Stimulated activated CD4-positive, alpha-beta T cell treated with anti-CD3 and anti-CD28 coated beads, Interleukin-4, amount 100 ng/mL, for 4 hours (primary cell): ENCODE measurements at places on chromosomes 16 and 17.

GRCh38 chr16:48029768-48030167 lies 126.0 kb downstream of the ABCC12 start:
- no peak for DNase-seq

DNA sequence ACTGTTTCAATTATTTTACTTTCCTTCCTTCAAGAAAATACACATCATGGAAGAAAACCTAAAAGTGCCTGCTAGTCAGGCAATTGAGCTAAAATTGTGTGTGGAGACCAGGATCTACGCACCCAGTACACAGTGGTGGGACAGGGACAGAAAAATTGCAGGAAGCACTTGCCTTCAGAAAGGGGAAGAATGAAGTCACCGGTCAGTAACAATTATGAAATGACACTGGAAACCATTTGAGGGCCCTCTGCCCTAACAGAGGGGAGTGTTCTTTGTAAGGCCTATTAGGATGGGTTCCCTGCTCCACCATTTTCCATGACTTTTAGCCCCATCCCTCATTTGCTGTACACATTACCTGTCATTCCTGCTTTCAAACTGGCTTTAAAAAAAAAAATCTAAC lies 4.5 kb upstream of the PHAF1 start:
- DNase-seq, result no peak

- DNase-seq, result no peak
Measured at GRCh38 chr17:35010093-35010492, 29.8 kb downstream of the LIG3 start.

- DNase-seq, result no peak
Measured at GRCh38 chr17:17445296-17445924, 31.4 kb upstream of the MED9 start.

GRCh38 chr17:66200685-66201092 lies 8.8 kb upstream of the CEP112 start:
- DNase-seq, result peak; percentile 15

GRCh38 chr17:47254403-47254943 lies 846 bp downstream of the ITGB3 start:
- DNase-seq, result no peak

DNA sequence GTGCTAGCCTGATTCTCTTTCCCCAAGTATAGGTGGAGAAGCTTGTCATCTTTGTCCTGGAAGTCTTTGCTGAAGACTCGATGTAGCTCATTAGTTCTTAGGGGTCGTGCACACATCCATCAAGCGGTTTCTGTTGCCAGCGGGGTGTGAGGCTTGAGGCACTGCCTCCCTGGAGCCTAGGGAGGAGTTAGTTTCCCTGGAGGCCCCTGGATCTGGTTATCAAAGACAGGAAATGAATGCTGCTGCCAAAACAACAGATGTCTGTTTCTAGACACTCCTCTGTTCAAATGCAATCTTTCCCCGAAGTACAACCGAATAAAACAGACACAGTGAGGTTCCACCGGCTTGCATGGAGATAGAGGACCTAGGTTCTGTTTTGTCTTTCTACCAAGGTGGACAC lies 17.5 kb downstream of the HS3ST4 start:
- DNase-seq, result no peak

GRCh38 chr17:35889818-35890773 lies 9.9 kb upstream of the CCL5 start:
- no peak for DNase-seq

DNA sequence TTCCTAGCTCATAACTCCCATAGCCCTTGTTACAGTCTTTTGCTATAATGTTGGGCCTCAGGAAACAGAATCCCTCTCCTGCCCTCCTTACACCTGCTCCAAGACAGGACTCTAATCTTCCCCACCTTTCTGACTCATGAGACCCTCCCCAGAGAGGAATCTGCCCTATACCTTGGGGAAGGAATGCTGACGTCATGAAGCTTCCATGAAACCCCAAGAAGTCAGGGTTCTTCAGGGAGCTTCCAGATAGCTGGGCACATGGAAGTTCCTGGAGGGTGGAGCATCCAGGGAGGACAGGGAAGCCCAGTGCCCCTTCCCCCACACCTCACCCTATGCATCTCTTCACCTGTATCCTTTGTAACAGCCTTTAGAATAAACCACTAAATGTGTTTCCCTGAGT lies 285.7 kb downstream of the SOX9 start:
- DNase-seq, result no peak

DNA sequence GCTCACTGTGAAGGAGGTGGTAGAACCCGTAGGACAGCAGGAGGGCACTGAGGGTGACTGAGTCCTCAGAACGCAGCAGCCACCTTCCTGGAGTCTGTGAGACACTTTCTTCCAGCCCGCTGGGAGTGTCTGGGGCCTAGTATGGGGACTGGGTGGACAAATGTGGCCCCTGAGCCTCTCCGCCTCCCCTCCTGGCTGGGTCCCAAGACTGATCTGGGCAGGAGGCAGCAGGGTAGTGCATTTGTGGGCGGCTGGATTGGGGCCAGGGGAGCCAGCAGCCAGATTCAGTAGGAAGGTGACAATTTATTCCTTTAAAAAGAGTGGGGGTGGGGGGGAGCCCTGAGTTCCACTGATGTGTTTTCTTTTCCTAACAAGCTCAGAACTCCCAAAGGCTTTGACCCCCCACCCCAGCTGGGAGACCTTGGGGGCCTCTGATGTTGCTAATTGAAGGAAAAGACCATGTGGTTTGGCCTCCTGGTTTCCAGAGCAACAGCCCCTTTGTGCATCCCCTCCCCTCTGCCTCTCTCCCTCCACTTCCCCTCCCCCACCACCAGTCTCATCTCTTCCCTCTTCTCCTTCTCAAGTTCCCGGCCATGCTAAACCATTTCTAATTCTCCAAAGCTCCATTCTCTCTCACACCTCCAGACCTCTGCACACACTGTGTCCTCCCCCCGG lies 4.4 kb downstream of the CLEC19A start:
- DNase-seq, result no peak

DNA sequence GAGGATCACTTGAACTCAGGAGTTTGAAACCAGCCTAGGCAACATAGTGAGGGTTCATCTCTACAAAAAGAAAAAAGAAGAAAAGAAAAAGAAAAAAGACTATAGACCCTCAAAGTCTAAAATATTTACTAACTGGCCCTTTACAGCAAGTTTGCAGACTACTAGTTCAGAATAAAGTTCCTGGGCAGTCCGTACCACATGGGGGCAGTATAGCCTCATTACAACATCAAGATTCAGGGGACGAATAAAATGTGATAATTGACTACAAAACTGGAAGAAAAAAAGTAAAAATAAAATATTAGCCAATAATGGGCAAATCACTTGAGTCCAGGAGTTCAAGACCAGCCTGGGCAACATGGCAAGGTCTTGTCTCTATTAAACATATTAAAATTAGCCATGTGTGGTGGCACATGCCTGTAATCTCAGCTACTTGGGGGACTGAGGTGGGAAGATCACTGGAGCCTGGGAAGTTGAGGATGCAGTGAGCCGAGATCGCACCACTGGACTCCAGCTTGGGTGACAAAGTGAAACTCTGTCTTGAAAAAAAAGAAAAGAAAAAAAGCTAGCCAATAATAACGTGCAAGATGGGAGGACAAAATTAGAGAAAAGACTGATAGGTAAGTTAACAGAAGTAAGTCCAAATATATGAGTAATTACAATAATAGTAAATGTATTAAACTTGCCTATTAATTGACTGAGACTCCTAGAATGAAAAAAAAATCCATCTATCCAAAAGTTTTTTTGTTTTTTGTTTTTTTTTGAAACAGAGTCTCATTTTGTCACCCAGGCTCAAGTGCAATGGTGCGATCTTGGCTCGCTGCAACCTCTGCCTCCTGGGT lies 129.4 kb upstream of the SEC14L1 start:
- DNase-seq, result peak; percentile 18

DNA sequence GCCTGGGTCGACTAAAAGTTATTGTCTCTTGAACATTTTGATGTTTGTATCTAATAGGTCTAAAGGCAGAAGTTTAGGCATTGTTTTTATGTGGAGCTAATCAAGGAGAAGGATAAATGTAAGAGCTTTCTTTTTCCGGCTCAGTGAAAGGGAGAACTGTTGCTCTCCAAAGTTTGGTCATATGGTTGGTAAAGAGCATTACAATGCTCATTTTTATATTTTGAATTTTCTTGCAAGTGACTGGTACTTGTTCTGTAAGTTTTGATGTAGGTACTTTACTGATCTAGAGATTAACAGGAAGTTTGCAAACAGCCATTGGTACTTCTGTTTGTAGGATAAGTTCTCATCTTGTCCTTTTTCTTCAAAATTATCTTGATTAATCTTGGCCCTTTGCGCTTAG lies 30.9 kb upstream of the BCAS3 start:
- no peak for DNase-seq

DNA sequence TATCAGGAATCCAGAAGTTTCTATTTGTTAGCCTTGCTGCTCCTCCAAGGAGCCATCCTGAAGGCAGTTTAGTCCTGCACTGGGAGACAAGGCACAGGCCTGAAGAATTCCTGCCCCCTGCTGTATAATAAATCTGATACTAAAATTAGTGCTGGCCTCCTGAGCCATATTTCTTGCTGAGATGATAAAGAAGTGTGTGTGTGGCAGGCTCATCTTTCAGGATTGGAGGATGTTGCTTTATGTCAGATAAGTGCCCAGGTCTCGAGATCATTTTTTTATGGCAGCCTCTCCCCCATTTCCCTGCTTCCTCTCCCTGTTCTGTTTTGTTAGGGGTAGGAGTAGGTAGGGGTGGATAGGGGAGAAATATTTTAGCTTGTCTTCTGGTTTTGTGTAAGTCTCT lies 26.0 kb downstream of the MSI2 start:
- DNase-seq, result no peak

DNA sequence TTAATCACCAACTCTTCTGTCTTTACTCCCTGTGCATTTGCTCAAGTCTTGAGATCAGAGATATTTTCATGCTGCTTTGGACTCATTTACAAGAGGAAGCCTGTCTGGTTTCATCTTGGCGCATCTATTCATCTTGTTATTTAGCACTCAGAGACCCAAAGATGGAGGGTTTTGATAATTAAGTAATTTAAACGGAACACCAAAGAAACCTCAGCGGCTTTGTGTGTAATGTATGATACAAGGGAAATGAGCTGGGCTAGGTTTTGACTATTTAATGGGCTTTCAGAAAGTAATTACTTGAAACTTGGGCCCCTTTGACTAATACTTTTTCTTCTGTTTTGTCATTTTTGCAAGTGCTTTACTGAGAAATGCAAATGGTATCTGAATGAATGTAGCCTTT lies 66.2 kb upstream of the CACNG3 start:
- DNase-seq, result no peak

DNA sequence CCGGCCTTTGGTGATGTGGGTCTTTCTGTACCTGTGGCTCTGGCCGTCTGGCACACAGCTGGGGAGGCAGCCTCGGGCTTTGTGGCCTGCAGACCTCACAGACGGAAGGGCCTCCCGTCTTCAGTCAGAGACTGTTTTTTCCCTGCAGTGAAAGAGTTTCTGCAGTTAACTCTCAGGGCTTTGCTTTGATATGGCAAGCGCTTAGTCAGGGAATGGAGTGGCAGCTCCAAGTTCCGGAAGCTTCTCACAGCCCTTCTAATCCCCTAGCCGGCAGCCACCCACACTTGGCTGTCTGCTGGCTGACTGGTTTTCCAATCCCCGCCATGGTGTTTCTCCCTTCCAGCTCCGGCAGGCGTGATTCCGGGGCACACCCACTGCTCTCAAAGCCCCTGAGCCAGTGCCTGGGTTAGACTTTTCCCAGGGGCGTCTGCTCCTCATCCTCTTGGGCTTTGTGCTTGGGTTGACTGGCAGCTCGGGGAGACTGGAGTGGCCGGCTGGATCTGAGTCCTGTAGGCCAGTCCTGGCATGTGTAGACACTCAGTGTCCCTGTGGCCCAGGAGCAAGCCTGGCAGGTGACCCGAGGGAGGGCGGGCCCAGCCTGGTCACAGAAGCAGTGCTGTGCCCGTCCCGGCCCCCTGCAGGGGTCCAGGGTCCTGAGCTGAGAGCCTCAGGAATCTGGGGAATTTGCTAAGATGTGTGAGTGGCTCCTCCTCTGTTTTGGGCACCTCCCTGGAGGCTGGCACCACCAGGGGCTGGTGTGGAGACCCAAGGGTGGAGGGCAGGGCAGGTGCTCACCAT lies 29.9 kb downstream of the BAIAP2 start:
- no peak for DNase-seq

GRCh38 chr16:88886845-88887521 lies 20.5 kb upstream of the PABPN1L start:
- DNase-seq, result no peak

DNA sequence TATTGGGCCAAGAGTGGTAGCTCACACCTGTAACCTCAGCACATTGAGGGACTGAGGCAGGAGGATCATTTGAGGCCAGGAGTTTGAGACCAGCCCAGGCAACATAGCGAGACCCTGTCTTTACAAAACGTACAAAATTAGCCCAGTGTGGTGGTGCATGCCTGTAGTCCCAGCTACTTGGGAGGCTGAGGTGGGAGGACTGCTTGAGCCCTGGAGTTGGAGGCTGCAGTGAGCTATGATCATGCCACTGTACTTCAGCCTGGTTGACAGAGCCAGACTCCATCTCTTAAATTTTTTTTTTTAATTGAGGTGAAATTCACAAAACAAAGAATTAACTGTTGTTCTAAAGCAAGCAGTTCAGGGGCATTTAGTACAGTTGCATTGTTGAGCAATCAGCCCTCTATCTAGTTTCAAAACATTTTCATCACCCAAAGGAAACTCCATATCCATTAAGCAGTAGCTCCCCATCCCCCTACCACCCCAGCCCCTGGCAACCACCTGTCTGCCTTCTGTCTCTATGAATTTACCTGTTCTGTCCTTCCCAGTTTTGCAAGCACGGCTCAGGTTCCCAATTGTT lies 15.6 kb downstream of the SNX29 start:
- DNase-seq, result no peak

GRCh38 chr16:65012357-65012756 lies 109.5 kb downstream of the CDH11 start:
- no peak for DNase-seq

DNA sequence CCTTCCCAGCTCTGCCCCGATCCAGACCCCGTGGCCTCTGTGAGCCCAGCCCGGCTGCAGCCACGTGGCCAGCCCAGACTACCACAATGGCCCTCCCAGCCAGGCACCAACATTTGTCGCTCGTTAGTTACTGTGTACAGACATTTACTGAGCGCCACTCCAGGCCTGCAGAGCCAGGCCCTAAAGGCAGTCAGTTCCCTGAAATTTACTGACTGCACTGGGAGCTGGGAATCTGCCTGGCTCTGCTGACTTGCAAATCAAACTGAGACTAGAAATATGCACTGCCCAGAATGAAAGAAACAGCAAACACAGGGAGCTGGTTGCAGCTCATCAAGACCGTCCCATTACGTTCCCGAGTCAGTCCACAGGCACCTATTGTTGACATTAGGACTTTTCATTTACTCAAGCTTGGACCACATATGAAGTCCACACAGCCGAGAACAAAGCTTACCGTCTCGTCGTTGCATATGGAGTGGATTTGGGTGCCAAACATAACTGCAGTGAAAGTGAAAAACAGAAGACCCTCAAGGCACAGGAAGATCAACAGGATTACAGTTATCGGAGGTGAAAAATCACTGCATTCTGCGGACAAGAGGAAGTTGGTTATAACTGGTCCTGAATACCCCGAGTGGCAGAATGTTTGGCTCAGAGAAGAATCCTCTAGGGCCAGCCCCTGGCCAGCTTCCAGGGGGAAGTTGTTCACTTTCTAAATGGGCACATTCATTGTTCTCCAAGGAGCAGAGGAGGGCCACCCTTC lies 34.5 kb downstream of the ZDHHC7 start:
- DNase-seq, result no peak
